ENCODE measurements at places on chromosomes 3 and 15.

DNA sequence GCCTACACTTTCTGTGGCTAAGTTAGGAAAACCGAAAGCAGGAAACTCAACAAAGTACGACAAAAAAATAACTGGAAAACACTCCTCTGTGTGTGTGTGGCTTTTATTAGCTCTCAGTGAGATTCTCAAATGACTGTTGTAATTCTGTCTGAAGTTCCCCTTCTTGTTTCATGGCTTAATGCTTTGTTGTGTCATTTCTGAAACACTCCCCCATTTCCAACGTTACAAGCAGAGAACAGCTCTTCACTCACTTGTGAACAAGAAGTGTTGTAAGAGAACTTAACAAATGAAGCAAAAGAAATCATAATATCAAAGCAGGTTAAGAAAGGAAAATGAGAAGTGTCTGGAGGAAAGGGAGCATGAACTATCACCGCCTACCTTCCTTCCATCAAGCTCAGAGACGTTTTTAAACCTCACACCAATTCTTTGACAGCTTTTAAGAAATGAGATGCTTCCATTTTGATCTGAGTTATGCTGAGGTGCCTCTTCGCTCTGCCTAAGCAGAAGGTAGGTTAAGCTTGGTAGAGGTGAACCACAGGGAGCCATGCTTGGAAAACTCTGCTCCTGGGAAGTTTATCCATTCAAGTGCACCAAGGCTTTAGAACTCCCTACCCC, 12.4 kb upstream of the SEC62 start:
- no peak for DNase-seq

DNA sequence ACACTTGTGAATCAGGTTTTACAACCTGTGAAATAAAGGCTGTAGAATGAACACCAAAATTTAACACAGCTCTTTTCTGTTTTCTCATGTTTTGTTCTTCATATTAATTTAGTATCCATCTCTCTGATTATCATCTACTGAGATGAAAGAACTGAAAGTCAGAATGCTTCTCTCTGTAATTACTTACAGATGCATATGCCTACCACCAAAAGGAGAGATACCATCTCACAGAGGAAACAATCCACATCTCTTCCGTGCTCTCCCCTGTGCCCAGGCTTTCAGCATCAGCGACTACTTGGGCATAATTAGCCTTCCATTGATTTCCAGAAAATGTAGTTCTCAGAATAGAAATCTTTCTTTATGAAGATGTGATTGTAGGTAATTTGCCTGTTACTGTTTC, 741.4 kb downstream of the GRM7 start:
- DNase-seq, result no peak

- DNase-seq, result no peak
These were observed 66.4 kb upstream of the AGTR1 start for GRCh38 chr3:148631124-148631903.

GRCh38 chr3:8416965-8417364, 84.7 kb upstream of the LMCD1 start:
- DNase-seq, result peak; percentile 44

DNA sequence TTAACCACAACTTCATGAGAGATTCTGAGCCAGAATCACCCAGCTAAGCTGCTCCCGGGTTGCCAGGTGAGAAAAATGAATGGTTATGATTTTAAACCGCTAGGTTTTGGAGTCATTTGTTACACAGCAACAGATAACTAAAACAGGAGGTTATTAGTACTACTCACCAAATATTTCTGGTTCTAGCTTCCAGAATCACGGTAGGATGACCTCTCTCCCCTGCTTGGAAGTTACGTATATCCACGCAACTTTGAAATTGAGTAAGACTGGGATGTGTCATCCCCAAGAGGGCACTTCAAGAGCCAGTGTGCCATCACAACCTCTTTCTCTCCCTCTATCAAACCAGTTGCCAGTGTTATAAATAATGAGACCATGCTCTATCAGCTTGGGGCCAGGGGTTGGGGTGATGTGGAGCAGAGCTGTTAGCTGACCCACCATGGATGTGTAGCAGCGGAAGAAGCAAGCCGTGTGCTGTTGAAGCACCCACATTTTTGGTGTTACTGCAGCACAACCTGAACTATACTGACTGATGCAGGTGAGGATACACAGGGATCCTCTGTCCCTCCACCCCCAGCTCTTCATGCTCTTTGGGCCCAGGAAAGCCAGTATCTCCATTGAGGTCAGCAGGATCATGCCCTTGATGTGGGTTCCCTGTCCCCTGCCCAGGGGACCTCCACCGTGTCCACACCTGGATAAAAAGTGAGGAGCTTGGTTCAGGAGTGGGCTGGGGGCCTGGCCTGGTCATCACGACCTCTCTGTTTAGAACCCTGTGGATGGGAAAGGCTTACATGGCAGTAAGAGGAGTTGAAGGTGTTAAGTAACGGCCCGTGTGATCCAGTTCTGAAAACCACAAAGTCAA, 19.4 kb upstream of the ALDH1A3 start:
- DNase-seq, result no peak

Data from bronchial epithelial cell (primary cell).